Activated CD8-positive, alpha-beta memory T cell treated with anti-CD3 and anti-CD28 coated beads, Interleukin-2, amount 10 ng/mL, durations not matched to agents 7 days and 5 days (primary cell): ENCODE measurements at places on chromosomes 11 and 22. TPM values are rescaled to one million over a fixed set of nuclear protein-coding genes. Genes with fewer than 3 reads are reported as not detected.

NPTXR gene
- total RNA-seq: 0.96 TPM

ENTHD1 gene
- total RNA-seq: 0.41 TPM

MPZL2 gene
- total RNA-seq: 3.2 TPM

PAMR1 gene
- total RNA-seq: not detected

OTOG gene
- total RNA-seq: not detected

SRPRA gene
- total RNA-seq: 100 TPM
